ENCODE measurements at places on chromosomes 5 and 9.

- no peak for DNase-seq
Measured at GRCh38 chr9:75445144-75445543, 356.8 kb downstream of the OSTF1 start.

DNA sequence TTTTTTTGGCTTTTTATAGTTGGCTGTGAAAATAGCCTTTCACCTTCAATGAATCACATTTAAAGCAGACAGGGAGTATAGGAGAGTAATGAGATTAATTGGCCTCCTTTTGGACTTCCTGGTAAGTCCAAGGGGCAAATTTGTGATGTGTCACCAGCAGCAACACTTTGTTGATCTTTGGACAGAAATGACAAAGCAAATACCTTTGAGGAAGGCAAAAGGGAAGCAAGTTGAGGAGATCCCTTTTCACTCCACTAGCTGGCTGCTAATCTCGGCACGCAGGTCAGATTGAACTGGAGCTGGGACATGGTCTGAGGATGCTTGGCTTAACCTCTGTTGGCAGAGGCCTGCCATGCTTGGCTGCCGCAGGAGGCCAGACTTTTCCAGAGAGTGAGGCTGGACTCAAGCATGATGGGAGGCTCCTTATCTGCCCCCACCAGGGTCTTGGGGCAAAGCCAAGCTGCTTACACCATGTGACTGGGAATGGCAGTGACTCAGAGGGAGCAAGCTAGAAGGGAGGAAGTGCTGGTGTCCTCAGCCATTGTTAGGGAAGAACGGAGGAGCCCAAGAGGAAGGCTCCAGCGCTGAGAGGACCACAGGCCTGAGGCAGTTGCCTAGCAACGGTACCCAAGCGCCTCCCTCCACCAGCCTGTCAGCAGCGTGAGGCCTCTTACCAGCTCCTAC, 174.5 kb upstream of the MAP1B start:
- DNase-seq = no peak

DNA sequence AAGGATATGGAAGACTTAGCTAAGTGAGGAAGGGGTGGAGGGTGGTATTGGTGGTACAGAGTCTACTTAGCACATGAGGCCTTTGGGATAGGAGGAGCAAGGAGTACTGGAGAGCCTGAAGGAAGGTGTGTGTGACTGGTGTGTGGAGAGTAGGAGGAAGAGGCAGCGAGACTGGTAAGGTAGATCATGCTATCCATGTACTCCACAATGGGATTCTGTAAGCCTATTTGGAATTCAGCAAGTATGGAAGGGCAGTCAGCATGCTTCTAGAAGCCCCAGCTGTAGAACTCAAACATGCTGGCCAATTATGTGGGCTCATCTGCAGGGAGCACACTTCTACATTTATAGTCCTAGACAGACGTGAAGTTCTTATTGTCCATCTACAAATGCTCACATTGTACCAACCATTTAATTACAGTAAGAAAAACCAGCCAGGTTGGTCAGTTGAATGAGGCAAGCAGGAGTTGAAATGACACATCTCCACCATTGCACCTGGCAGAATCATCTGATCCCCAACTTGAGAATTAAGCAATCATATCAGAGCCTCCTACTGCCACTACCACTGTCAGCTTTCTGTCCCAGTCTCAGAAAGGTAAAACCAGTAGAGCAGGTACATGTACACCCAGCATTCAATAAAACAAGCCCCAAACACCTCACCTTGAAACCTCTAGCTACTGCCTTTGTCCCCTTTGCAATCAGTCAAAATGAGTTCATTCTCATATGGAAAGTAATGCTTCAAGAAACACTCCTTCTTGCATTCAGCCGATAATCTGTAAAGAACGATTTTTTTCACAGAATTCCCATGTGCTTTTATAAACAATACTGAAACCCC, 60.9 kb upstream of the GLRX start:
- DNase-seq = no peak

GRCh38 chr5:67142816-67143215, 53.8 kb downstream of the CD180 start:
- DNase-seq = no peak

- no peak for DNase-seq
Measured at GRCh38 chr9:5480919-5481318, 29.4 kb upstream of the PDCD1LG2 start.

GRCh38 chr9:99889120-99889519, 17.3 kb upstream of the STX17 start:
- DNase-seq = no peak

DNA sequence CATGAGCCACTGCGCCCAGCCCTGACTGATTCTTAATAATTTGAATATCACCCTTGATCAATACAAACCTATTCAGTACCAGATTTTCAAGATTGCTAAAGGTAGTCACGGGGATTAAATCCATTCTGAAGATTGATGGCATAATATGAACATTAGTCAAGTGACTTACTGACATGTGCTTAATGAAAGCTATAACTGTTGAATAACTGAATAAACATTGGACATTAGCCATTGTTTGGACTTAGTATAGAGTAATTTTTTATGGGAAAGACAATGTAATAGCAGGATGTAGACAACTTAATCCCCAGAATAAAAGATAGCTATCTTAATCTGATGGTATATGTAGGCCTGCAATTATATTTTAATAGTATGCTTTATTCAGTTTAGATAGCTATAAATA, 35.0 kb upstream of the VPS13A start:
- no peak for DNase-seq

DNA sequence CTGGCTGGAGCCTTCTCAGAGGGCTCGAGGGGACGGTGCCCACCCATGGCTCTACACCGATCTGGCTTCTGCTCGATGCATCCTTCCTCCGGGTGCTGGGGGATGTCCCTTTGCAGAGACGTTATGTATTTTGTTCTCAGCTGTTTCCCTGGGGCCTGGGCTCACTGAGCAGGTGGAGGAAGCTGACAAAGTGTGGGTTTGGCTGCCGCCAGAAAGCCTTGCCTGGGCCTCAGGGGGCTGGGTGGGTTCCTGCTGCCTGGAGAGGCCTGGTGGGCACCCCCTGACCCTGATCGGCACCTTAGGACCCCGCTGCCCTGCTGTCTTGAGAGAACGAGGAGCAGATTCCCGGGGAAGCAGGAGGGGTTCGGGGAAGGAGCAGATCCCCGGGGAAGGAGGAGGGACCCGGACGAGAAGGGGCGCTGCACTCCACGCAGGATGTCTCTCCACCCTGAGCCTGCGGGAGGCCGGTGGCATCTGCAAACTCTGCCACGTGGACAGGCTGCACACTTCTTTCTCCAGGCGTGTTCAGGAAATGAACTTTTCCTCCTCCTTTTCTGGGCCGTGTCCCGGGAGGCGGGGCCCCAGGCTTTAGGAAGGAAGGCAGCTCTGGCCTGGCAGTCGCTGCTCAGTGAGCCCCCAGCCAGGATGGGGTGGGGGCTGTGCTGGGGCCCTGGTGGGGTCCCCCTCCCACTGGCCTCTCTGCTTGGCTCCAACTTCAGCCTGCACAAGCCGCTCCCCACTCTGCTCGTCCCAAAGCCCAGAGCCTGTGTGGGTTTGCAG, 148.9 kb downstream of the RXRA start:
- DNase-seq = no peak

DNA sequence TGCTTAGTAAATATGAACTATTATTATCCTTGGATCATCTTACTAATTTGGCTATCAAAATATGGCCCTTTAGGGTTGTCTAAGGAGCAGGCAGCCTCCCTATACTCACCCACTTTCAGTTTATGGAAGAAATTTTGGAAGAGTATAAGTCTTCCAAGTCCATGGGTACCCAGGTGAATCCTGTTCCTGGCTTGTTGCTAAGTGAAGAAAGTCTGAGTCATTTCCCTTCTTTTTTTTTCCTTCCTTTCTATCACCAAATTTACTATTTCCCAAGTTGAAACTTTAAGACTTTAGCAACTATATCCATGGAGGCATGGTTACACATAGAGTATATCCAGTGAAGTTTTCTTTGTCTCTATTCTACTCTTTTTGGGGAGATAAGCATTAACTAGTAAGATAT, 184.0 kb upstream of the ACTBL2 start:
- DNase-seq = no peak

DNA sequence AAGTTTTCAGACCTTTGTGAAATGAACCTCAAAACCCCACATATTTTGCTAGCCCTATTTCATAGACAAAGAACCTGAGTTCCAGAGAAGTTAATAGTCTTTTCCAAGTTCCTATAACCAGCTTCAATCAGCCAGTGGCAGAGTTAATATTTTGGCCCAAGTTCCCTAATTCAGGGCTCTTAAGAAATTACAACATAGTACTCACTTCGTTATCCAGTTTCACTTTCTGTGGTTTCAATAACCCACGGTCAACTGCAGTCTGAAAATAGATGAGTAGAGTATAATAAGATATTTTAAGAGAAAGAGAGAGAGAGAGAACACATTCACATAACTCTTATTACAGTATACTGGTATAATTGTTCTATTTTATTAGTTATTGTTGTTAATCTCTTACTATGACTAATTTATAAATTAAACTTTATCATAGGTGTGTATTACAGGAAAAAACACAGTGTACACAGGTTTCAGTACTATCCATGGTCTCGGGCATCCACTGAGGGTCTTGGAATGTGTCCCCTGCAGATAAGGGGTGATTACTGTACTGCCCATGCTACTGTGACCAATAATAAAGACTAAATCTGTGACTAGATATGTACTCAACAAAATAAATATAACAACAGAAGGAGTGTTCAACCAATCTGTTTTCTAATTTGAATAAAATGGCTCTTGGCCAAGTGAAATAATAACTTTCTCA, 9.3 kb upstream of the MYOT start:
- DNase-seq = no peak

DNA sequence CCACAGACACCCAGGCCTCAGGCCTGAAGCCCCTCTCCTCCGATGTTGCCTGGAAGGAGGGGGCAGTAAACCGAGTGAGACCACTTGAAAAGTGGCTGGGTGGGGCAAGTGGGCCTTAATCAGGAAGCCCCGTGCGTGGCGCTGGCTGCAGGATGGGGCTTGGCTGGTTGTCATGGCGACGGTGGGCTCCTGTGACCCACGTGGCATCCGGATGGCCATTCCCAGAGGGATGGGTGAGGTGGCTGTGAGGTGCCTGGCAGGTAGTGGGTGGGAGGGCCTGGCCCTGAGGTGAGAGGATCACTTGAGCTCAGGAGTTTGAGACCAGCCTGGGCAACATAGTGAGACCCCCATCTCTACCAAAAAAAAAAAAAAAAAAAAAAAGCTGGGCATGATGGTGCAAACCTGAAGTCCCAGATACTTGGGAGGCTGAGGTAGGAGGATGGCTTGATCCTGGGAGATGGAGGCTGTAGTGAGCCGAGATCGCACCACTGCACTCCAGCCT, 5.2 kb downstream of the GPSM1 start:
- no peak for DNase-seq

- DNase-seq = no peak
Measured at GRCh38 chr5:175751369-175751768, 93.5 kb downstream of the HRH2 start.

DNA sequence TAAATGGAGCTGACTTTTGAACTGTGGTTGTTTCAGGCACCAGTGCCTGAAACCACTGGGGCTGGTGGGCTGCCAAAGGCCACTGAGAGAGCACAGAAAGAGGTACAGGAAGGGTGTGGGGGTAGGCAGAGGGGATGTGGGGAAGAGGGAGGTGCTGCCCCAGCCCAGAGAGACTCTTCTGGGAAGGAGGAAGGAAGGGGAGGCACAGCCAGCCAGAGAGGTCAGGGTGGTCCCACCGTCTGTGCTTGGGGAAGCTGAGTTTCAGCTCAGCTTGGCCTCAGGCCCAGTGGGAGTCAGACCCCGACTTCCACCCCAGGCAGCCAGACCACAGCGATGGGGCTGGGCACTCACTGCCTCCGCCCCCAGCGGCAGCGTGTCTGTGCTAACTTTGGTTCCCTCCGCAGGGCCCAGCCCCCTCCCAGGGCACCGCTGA, 8.6 kb upstream of the PHYKPL start:
- DNase-seq = no peak

DNA sequence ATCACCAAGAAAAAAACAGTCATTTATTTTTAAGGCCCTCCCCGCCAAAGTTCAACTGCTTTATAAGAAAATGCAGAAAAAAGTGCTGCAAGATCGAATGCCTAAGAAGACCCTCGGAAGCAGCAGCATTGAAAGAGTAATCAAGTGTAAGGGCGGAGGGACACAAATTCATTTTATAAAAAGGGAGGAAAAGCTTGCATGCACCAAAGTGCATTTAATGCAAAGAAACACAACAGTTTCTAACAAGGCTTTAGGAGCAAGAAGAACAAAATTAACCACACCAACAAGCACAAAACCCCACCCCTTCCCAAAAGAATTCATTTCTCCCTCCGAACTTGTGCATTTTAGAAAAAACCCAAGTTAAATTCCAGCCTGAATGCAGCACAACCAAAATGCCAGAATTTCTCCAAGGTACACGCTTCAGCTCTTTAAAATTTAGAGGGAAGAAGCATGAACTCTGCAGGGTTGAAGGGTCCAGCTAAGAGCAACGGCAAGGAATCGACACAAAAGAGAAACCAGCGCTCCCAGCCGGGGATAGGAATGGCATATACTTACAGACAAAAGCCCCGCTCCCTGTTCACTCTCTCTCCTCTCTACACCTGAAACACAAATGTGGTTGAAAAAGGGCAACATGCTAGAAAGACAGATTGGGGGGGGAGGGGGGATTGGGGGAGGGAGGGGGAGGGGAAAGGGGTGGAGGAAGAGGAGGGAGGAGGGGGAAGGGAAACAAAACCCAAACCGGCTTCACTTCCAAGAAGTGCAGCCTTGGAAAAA, at the start of gene NREP:
Gene NREP (minus strand): TSS at position 614 of the 774 bp plus-strand sequence. CDS start 1,422 bp downstream, outside the sequence.
- no peak for DNase-seq

DNA sequence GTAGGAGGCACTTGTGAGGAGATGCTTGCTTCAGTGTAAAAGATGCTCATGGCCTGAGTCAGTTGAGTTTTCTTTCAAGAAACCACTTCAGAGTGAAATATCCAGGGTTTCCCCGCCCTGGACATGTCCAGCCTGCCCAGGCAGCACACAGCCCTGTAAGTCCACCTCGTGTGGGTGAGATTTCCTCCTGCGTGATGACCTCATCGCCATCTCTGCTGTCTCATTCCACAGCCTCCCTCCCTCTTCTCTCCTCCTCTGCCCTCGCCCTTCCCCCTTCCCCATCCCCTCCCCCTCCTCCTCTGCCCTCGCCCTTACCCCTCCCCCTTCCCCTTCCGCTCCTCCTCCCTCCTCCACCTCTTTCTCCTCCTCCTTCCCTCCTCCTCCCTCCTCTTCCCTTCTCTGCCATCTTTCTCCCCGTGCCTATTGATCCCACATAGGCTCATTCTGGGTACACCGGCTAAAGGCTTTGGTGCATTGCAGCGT, 34.0 kb upstream of the NCS1 start:
- no peak for DNase-seq

- no peak for DNase-seq
Measured at GRCh38 chr5:31237174-31237573, 43.7 kb downstream of the CDH6 start.
